ENCODE measurements at places on chromosomes 3 and 15. TPM values are rescaled to one million over a fixed set of nuclear protein-coding genes. Genes with fewer than 3 reads are reported as not detected.

Gene WDR93
- 1.5 TPM for total RNA-seq

DNA sequence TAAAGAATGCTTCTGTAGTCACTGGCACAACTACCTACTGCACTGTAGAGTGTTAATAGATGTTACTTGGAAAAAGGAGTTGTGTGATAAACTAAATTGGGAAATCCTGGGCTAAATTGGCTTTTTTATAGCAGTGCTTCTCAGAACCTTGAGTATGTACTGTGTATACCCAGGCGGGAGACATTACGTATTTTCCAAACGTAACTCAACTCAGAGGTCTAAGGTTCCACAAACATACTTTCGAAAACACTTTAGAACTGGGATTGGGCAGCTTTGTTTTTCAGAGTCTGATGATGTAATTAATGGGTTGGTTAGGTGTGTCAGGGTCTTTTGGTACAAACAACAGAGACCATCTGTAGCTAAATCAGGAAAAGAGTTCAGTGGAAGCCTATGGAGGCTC, 53.5 kb upstream of the CHST2 start:
- no peak for DNase-seq

- DNase-seq, result no peak
Measured at GRCh38 chr3:122063908-122064307, 8.7 kb downstream of the CD86 start.

- no peak for DNase-seq
Measured at GRCh38 chr3:177729956-177730681, 532.8 kb upstream of the TBL1XR1 start.

GRCh38 chr3:113008117-113008516, 17.3 kb downstream of the GTPBP8 start:
- no peak for DNase-seq

Gene SAMMSON
- 0.78 TPM for total RNA-seq

DNA sequence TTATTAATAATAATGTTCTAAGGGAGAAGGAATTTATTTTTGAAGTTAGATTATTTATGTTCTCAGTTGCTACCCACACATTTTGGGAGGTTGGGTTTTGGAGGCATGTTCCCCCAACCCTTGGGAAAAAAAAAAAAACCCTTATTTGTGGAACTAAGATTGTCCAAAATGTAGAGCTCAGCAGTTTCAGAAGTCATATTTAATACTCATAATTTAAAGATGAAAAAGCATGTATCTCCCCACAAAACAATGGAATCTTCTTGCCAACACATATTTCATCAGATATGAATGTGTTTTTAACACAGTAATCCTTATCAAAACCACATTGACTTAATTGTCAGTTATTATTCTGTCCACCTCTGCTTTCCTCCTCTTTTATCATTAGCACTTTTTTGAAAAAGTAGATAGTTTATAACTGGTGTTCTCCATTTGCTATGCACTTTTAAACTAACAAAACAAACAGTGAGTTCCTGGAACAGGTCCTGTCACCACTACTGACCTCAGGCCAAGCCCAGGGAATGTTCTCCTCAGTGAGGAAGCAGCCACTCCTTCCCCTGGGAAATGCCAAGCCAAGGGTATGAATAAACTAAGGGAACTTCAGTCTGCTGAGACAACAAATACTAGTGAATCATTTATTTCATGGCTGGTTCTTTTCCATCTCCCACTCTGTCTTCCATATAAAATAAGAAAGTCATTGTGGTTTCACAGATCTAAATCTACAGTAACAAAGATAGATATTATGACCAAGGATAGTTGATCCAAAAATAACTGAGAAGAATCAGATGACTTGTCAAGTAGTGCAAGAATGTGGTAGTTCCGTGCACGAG, 414.4 kb upstream of the ALCAM start:
- peak; percentile 88 for DNase-seq
